Activated T-cell treated with anti-CD3 and anti-CD28 coated beads, Interleukin-2, amount 50 U/mL, for 4 hours (primary cell): ENCODE measurements at places on chromosomes 13 and 19.
A peak's percentile ranks its signal among the peaks of the same experiment; 100 is the strongest.

DNA sequence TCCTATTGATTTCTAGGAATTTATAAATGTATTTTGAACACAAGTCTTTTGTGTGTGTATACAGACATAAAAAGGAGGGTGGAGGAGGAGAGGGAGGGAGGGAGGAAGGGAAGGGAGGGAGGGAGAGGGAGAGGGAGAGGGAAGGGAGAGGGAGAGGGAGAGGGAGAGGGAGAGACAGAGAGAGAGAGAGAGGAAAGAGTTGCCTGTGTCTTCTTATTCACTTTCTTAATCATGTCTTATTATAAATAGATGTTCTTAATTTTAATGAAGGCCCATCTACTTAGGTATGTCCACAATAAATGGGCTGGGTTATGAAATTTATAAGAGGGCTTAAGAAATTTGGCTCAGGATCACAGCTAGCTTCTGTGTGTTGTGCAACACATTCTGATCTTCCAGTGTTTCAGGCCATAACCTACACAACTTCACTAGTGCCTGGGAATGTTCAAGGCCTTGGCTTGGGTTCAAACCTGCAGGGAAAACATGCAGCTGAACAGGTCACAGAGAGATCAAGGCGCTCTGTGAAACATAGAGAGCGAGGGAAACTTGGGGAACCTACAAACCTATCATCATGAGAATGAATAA is 39.3 kb downstream of the ZNF45 start:
- DNase-seq = no peak

DNA sequence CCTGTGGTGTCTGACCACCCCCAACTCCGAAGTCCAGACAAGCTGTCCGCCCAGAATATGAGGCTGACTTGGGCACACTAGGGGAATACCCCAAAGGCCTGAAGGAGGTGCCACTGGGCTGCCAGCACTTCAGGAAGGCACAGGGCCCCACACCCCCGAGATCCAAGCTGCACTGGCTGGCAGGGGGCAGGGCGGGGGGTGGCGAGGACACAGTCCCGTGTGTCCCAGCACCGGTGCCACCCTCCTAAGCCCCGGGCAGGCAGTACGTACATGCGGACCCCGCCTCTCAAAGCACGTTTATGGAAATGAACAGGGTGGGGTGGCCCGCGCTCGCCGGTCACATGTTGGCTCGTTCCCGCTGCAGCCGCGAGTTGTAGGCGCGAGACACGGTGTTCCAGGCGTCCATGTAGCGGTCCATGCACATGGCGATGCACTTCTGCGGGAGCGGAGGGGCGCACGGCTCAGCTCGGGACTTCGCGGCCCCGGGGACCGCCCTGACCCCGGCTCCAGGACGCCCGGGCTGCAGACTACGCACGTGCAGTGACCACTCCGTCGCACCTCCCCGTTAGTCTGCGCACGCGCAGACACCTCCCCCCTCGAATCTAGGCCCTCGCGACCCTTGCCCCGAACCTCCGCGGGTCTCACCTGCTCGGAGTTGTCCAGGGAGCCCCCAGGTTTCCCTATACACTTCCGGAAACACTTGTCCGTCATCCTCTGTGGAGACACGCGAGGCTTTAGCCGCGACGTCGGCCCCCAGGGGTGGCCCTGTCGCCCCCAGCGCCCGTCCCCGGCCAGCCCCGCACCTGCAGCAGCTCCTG is 566 bp downstream of the TIMM13 start:
- DNase-seq = peak; percentile 45

GRCh38 chr13:85223883-85224656 is 575.1 kb downstream of the SLITRK6 start:
- no peak for DNase-seq

DNA sequence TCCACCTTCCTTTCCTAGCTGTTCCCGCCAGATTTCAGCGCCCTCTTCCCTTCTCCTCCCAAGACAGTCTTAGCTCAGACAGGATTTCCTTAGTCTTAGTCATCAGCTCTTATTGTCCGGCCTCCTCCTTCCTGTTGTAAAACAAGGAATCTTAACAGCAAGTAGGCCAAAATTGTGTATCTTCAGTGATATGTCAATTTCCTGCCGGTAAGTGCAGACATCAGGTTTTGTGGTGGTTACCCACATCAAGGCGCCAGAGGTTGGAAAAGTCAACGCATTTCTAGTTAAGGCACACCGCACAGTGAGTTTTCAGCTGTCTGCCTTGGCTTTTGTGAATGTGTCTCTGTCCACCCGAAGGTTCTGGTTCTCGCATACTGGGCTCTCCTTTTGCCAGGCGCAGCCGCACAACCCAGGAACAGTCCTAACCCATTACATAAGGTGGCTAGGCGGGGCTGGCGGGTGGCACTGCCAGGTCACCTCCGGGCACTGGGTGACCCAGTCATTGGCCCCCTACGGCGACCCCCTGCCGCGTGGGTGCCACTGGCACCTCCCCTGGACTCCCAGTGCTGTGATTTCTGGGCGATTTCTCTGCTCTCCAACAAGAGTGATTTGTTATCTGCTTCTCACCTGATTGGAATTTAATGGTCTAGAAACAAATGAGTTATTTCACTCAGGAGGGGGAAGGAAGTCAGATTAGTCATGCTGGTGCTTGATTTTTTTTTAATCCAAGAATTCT is 12.9 kb downstream of the COL4A2 start:
- no peak for DNase-seq

DNA sequence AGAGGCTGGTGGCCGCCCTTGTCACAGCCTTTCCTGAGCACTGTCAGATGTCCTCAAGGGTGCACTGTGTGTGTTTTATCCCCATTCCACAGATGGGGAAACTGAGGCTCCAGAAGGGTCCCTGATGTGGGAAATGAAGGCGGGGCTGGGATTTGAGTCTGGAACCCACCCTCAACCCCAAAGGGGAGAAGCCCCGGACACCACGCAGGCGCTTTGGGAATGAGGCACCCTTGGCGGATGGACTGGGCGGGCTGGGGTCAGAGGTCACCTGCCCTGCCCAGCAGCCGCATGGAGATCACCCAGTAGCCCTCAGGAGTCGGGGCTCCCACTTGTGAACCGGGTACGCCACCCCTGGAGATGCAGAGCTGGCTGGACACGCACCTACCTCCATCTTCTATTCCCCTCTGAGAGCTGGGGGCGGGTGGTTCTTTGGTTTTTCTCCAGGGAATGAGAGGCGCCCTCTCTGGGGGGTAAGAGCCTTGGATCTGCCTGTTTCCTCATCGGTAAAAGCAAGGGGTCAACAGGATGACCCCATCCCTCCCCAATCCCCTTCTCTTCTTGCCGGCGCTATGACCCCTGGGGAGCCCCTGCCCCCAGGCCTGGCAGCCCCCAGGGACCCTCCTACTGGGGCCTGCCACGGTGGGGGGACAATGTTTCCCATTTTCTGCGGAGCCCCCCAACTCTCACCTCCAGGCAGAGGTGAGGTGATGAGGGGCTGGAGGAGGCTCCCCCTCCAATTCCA is 8.3 kb upstream of the ONECUT3 start:
- DNase-seq = no peak

GRCh38 chr19:41226053-41226873 is 7.2 kb downstream of the AXL start:
- peak; percentile 19 for DNase-seq

GRCh38 chr13:31631746-31632145 is 107.6 kb upstream of the RXFP2 start:
- no peak for DNase-seq
